Immature natural killer cell (primary cell): ENCODE measurements at places on chromosomes 6 and 20.

DNA sequence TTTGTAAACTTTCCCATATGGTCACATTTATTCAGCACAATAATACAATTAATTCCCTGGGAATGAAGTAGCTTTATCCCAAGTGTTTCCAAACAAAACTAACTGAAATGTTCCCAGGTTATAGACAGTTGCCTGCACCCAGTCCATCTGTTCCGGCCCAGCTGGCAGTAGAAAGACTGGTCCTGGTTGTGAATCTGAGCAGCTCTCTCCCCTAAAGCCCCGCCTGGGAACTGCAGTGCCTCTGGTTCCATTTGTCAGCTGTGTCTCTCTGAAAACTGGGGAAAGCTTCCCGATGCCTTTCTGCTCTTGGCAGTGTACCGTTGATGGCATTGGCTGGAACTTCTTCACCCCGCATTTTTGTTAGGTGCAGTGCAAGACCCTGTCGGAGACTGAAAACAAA is 8.7 kb downstream of the MTHFD1L start:
- no peak for DNase-seq

DNA sequence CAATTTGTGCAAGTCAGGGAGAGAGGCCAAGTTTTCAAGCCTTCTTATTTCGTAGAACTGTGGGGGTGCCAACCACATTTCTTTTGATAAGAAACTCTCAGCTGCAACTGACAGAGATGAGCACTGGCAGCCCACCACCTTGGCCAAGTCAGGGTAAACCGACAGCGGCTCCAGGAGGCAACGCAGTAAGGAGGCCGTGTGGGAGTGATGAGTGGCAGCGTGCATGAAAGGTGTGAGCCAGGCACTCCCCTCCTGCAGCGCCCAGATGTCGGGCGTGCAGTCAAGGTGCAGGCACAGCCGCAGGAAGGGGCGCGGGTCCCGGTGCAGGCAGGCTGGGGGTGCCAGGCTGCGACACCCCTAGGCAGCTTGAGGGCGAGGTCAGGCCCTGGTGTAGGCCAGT is 49.2 kb upstream of the HDAC2 start:
- no peak for DNase-seq

GRCh38 chr6:130978660-130979396 is 84.2 kb downstream of the EPB41L2 start:
- DNase-seq, result no peak

DNA sequence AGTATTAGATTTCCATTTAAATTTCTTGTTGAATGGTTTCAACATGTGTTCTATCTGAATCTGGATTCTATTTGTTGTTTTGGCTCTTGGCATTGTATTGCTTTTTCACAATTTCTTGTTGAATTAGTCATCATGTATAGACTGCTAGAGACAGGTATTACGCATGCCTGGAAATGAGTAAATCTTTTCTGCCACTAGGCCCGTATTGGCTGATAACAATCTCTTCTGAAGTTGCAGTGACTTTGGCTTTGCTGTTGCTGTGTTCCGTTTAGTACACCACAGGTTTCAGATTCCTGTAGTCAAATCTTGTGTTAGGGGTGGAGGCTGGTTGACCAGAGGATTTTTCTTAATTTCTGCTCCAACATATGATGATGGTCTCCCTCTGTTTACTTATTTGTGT is 1339.4 kb downstream of the GRIK2 start:
- no peak for DNase-seq

- no peak for DNase-seq
Measured at GRCh38 chr20:37741055-37741454, 47.2 kb downstream of the CTNNBL1 start.

GRCh38 chr6:128696691-128697689 is 176.6 kb upstream of the PTPRK start:
- DNase-seq, result no peak

DNA sequence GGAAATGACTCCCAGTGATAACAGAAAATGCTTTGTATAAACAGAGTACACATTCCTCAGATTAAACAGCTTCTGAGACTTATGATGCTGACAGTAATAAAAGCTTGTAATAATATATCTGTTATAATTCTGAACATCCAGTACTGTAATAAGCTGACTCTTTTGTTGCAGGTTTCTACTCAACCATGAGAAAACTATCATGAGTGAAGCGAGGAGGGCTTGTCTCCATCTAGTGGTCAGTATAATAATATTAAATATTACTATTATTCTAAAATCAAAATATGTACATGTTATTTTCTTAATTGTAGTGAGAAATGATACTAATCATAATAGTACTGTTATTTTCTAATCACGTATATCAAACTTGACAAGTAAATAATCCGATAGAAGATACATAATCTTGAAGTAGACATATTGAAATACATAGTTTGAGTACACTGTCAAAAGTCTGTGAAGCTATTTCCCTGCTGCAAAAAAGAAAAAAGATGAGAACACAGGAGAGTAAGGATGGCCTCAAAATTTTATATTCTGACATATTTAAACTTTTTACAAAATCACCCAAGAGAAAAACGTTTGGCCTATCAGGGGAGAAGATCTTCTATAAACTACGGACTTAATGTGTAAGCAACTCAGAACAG is 183.1 kb downstream of the MOXD1 start:
- DNase-seq, result no peak

GRCh38 chr6:157533048-157533871 is 152.3 kb downstream of the ZDHHC14 start:
- DNase-seq, result no peak
